ENCODE measurements at places on chromosomes 13 and 19.

DNA sequence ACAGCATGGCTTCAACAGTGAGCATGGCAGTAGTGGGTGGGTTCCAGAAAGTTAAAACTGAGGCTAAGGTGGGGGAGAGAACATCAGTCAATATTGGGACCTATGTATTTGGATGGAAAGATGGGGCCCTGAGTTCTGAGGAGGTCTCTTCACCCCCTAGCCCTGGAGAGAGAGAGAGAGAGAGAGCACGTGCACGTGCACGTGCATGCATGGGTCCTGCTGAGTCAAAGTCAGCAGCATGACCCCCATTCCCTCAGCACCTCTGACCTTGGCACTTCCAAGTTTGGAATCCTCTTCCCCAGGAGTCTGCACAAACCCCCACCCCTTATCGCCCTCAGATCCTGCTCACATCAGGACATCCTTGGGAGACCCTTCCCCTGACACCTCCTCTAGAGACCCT lies 32.5 kb upstream of the CEACAM1 start:
- no peak for DNase-seq

DNA sequence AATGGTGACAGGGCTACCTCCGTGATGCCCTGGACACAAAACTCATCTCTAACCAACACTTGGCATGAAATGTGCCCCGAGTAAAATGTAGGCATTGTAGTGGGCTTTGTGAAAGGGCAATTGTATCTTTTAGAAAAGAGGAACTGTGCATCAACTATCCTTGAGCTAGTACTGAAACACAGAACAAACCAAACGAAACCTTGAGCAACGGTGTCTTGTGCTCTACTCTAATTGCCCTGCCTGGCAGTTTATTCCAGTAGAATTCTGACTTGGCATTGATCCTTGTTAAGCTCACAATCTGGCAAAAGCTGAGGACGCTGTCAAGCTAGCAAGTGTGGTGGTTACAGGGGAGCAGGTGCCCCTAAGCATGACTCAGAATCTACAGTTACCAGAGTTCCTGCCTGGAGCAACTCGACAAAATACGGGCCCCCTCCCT lies 707.1 kb upstream of the SPRY2 start:
- no peak for DNase-seq

GRCh38 chr19:17860993-17861360 lies 1.3 kb downstream of the RPL18A start:
- no peak for DNase-seq

GRCh38 chr13:33078263-33078662 lies 62.0 kb downstream of the KL start:
- DNase-seq: no peak

GRCh38 chr19:7900401-7900870 lies 3.2 kb upstream of the MAP2K7 start:
- no peak for DNase-seq

- DNase-seq: no peak
Observed at GRCh38 chr13:98467263-98467985, 109.5 kb downstream of the STK24 start.

- no peak for DNase-seq
Observed at GRCh38 chr19:40376286-40376862, 13.6 kb downstream of the HIPK4 start.

GRCh38 chr19:45346449-45346848 lies 5.9 kb downstream of the KLC3 start:
- no peak for DNase-seq

- no peak for DNase-seq
Observed at GRCh38 chr13:85772367-85772766, 26.9 kb downstream of the SLITRK6 start.

GRCh38 chr13:42498521-42498920 lies 75.4 kb upstream of the TNFSF11 start:
- no peak for DNase-seq

- DNase-seq: peak; percentile 96
Observed at GRCh38 chr19:11505032-11505503, 571 bp downstream of the ZNF653 start.

GRCh38 chr19:56149656-56150038 lies 8.6 kb downstream of the ZNF444 start:
- no peak for DNase-seq

GRCh38 chr13:89565476-89566100 lies 1781.9 kb upstream of the MIR17HG start:
- DNase-seq: no peak
